T-helper 2 cell treated with Interferon-gamma antibody and Interleukin-4, amounts not matched to agents 5 μg/mL and 100 μg/mL, for 36 hours (primary cell): ENCODE measurements at places on chromosomes 2 and 18.

DNA sequence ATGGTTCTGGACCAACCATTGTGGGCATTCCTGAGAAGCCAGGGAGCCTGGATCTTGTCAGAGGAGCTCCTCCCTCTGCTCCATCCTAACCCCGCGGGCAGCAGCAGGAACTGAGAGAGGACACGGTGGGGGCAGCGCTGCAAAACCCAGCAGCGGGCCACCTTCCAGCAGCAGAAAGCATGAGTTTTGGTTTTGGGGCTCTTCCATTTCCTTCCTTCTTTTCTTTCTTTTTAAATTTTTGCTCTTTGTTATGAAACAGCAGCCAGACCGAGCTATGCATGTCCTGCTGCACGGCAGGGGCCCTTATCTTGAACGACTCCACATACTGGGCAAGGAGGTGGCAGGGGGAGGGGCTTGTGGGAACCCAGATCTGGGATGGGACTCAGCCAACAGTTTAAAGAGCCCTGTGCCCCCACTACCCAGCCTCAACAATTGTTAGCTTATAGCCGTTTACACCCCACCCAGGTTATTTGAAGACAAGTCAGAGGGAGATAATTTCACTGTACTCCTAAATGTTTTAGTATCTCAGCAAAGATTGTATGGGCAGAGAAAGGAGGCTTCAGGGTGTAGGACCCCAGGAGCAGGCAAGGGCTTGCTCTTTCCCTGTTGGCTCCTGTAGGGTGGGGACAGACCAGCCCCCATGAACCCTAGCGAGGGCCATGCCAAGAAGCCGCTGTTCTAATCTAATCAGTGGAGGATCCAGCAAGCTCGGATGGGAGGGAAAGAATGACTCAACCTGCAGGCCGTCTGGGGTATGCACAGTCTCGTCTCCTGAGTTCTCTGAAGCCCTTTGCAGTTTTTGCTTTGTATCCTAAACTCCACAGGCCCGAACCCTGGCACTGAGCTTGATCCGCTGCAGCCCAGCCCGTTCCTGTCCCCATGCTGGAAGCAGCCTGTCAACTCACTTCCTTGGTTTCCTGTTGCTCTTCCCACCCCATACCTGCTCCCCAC, 75.3 kb downstream of the LRRFIP1 start:
- DNase-seq, result no peak

- no peak for DNase-seq
Observed at GRCh38 chr18:59834267-59834666, 65.5 kb upstream of the PMAIP1 start.

- no peak for DNase-seq
Observed at GRCh38 chr18:11607906-11608305, 1.5 kb upstream of the SLC35G4 start.

DNA sequence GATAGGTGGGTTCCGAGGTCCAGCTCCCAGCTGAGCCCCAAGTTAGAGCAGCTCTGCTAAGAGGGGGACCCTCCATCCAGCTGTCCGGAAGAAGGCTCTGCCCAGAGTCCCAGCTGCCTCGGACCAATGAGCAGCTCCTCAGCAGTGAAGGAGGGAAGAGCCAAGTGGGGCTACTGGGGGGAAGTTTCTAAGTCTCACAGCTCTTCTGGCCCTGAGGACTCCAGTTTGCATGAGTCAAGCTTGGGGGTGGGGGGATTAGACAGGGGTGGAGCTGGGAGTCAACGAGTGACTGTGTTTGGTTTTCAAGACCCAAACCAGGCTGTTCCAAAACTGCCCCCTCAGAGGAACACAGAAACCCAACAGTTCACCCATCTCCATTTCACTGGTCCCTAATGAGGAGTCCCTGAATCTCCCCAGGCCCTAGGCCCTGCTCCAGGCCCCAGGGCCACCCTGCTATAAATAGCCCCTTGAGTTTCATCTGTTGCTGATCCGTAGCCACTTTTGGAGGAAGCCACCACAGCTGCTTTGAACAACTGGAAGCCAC, 100.9 kb downstream of the TNS1 start:
- no peak for DNase-seq

DNA sequence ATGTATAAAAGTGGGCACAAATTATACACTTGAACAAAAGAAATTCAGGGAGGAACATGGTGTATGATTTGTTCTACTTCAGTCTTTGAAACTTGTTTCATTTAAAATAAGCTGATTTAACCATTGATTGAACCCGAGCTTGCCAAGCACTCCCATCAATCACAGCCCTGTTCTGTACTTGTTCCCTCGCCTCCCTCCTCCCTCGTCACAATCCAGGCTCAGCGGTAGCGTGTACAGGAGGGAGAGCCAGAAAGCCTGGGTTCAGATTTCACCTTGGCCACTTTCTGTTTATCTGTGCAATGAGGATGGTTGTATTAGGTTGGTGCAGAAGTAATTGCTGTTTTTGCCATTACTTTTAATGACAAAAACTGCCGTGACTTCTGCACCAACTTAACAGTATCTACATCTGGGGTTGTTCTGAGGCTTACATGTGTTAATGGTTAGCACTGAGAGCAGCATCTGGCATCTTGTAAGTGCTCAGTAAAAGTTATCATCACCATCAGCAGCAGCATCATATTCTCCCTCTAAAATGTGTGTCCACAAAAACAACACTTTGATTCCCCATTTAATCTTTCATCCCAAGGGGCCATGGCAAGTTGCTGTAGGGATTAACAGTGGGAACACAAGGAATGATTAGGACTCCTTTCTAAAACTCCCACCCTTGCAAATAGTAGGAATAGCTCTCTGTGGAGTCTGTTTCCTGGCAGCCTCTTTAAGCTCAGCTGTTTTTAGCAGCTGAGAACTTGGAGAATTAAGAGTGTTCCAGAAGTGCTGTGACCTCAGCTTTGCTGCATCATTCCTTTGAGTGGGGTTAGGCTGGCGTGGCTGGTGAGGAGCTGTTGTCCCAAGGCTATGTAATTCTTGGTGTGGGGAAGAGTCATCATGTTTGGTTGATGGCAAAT, 4.7 kb downstream of the DPYSL5 start:
- DNase-seq, result no peak

DNA sequence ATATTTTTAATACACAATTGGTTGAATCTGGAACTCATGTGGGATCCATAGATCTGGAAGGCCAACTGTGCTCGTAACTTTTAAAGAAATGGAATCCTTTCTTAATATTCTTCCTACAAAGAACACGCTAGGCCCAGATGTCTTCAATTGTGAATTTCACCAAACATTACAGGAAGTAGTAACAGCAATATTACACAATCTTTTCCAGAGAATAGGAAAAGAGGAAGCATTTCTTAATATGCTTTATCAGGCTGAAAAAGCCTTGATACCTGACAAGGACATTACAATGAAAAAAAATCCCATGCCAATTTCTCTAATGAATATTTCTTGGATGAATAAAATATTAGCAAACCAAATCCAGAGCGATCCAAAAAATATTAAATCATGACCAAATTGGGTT, 80.3 kb upstream of the HAAO start:
- no peak for DNase-seq

- no peak for DNase-seq
Observed at GRCh38 chr2:32377928-32378327, 21.1 kb downstream of the BIRC6 start.

DNA sequence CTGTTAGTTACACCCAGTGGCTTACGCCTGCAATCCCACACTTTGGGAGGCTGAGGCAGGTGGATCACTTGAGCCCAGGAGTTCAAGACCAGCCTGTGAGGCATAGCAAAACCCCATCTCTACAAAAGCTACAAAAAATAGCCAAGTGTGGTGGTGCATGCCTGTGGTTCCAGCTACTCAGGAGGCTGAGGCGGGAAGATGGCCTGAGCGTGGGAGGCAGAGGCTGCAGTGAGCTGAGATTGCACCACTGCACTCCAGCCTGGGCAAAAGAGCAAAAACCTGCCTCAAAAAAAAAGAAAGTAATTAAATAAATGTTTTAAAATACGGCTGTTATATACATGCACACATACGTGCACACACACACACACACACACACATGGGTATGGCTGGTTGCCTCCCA, 194.8 kb downstream of the HDAC4 start:
- DNase-seq, result no peak

DNA sequence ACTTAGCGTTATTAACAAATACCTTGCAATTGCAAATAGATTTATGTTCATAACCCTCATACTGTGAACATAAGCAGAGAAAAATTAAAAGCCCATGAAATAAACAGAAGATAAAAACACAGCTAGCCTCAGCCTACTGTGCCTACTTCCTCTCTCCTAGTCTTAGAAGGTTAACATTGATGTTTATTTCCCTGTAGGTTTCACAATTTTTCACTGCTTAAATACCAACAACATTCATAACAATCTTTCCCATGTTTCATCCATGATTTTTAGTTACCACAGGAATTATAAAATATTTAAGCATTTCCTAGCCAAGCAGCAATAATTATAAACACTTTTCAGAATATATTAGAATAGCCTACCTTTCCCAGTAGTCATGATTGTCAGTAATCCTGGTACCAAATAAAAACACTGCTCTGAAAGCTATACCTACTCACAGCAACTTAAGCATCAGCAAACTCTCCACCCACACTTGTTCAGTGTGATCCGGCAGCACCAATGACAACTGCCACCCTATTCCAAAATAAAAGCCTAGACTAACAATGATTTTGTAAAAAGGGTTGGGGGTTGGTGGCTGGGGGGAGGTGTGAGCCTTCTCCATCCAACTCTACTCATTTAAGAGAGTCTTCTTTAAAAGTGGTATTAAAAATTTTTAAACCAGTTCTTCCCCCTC, 40.6 kb upstream of the RNU4ATAC start:
- DNase-seq, result no peak

GRCh38 chr2:42052702-42053481, 5.1 kb downstream of the PKDCC start:
- no peak for DNase-seq

DNA sequence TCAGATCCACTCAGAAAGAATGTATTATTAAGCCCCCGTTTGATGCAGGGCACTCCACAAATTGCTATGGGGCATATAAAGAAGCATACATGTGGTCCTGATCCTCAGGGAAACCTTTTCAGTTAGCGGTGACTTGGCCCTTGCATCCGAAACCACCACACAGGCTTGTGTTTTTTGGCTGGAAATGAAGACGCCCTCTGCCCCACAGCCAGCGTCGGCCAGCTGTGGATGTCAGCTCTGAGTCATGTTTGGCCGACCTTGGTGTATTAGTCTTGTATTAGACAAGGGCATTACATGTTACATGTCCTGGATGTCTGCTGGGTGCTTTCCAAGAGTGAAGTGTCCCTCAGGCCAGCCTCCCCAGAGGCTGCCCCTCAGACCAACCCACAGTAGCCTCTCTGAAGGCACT, 107.6 kb upstream of the MAP3K20 start:
- no peak for DNase-seq

DNA sequence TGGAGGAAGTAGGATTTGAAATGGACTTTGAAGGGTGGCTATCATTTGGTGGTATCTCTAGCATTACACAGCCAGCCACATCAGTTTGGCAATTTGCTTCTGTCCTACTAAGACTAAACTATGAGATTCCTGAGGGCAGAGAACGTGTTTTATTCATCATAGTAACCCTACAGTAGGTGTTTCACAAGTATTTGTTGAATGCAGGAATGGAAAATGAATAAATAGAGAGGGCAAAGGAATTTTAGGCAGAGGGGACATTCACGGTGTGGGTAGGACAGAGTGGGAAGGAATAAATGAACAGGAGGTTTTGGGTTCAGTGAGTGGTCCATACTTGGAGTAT, 15.7 kb upstream of the GPR39 start:
- no peak for DNase-seq

DNA sequence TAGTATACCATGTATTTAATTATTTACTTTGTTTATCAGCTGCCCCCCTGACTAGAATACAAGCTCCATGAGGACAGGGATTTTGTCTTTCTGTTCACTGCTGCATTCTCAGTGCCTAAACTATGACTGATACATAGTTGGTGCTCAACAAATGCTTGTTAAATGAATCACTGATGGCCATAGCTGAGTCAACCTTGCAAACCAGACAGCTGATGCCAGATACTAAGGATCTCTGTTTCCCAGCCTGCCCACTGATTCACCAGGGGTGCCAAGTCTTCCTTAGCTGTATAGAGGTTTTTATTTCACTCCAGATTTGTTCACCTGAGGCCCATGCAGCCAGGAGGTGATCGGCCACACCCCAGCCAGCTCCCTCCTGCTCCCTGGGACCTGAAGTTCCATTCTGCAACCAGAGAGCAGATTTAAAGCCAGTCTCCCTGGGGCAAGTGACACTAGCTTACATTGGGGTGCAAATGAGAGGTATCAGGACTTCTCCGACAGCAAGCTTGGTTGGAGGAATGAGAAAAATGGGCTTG, 92.2 kb downstream of the C1QL2 start:
- DNase-seq, result no peak

- DNase-seq, result no peak
Observed at GRCh38 chr2:131127076-131127475, 21.9 kb downstream of the PLEKHB2 start.

- no peak for DNase-seq
Observed at GRCh38 chr2:62499430-62500060, 6.5 kb downstream of the TMEM17 start.

DNA sequence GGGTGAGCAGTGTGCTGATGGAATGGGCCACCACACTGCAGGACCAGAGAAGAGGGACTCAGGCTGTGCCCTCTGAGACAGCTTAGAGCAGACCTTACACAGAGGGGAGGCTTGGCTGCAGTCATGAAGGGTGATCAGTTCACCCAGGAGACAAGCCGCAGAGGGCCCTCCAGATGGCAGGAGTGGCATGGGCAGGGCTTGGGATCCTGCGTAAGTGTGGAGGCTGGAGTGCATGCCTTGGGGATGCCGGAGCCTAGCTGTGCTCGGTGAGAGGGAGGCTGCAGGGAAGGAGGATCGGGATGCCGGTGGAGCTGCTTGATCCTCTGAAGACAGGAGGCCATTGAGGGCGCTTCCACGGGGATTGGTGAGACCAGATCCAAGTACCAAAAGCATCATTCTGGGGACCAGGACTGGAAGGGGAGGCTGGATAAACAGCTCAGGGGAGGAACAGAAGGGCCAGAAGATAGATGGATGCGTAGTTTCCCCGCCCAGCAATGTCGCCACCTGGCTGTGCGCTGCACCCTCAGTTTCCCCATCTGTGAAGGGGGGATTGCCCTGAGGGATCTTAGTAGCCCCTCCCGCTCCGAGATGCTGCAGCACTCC, 163.4 kb downstream of the INHBB start:
- DNase-seq, result no peak

GRCh38 chr2:127597046-127597983, 48.6 kb upstream of the GPR17 start:
- no peak for DNase-seq

GRCh38 chr2:65350651-65351056, 81.7 kb downstream of the SPRED2 start:
- no peak for DNase-seq

GRCh38 chr2:220674033-220674432, 898.1 kb downstream of the EPHA4 start:
- DNase-seq, result no peak
